ENCODE measurements at places on chromosomes 7 and 10.

- no peak for DNase-seq
These were observed 5.0 kb downstream of the CLRN3 start for GRCh38 chr10:127887541-127888415.

DNA sequence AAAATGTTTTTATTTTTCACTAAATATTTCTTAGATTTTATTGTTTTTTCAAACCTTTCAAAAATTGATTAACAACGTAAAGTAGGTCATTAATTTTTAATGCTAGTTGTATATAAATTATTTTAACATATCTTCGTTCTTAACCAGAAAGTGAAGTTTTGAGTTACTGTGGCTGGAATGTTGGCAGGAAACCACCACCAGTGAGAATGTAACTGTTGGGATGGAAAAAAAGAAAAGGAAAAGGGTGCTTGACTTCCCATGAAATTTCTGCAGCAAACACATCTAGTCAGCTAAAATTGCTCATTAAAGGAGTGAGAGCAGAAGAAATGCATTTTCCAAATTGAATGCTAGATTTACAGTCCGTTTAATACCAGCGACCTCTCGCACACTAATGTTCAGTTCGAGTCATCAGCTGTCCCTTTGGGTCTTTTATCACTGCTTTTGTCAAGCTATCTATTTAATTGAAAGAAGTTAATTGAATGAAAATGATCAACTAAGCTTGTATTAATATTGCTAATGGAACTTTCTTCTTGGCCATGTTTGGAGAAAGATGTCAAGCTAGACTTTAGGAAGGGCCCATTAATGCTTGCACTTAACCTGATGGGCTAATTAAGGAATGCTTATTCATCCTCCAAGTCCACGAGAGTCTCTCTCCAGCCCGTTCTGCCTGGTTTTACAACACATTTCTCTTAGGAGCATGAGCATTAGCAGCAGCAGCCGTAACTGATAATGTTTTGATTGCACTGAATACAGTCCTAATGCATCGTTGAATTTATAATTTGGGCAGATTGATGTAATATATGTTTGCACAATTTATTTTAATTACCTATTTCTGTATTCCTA, 70.1 kb downstream of the UBE3C start:
- DNase-seq = no peak

GRCh38 chr10:132303361-132304115, 4.2 kb downstream of the STK32C start:
- no peak for DNase-seq

DNA sequence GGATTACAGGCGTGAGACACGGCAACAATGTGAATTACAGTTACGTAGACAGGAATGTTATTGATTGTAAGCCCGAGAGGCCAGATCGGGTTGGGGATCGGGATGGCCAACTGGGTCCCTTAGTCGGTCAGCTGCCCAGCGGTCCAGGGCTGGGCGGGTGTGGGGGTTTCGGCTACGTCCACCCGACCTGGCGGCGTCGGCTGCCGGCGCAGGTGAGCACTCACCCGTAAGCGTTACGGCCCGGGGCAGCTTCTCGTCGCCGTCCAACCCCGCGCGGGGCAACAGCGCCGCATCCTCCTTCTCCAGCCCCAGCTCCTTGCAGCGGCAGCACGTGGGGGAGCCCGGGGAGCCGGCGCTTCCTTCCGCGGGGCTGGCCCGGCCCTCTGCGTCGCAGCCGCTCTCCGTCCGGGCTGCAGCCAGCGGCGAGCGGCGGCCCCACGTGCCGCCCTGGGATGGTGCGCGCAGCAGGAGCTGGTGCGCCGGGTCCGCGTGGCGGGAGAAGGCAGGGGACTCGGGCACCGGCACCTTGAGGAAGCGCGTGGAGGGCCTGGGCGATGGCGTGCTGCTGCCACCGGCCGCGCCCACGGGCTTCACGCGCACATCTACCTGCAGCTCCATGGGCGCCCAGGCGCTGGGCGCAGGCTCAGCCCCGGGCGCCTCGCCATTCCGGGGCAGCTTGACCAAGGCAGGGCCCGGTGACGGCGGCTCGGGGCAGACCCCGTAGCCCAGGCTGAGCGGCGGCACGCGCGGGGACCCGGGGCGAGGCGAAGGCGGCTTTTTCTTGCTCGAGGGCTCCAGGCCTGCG, 609 bp downstream of the KLRG2 start:
- DNase-seq = peak; percentile 76

DNA sequence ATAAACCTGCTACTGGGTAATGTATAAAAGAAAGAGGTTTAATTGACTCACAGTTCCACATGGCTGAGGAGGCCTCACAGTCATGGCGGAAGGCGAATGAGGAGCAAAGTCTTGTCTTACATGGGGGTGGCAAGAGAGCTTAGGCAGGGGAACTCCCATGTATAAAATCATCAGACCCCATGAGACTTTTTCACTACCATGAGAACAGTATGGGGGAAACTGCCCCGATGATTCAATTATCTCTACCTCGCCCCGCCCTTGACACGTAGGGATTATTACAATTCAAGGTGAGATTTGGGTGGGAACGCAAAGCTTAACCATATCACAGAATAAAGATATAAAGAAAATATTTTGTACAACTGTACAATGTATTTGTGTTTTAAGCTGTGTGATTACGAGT, 39.4 kb upstream of the PLCE1 start:
- no peak for DNase-seq

DNA sequence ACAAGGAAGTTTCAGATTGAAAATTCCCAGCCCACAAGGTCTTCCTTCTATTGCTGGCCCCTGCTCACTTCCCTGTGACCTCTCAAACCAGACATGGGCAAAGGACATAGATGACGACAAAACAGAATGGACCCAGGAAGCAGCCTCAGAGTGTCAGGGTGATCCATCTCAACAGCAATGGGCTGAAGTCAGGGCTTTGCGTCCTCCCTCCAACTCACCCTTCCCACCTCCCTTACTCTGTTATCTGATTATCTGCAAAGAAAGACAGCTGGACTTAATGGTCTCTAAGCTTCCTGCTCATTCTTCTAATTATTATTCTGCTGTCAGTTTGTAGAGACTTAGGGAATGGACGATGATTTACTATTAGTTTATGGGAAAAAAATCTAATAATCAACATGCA, 115.9 kb downstream of the PIP4K2A start:
- DNase-seq = no peak

DNA sequence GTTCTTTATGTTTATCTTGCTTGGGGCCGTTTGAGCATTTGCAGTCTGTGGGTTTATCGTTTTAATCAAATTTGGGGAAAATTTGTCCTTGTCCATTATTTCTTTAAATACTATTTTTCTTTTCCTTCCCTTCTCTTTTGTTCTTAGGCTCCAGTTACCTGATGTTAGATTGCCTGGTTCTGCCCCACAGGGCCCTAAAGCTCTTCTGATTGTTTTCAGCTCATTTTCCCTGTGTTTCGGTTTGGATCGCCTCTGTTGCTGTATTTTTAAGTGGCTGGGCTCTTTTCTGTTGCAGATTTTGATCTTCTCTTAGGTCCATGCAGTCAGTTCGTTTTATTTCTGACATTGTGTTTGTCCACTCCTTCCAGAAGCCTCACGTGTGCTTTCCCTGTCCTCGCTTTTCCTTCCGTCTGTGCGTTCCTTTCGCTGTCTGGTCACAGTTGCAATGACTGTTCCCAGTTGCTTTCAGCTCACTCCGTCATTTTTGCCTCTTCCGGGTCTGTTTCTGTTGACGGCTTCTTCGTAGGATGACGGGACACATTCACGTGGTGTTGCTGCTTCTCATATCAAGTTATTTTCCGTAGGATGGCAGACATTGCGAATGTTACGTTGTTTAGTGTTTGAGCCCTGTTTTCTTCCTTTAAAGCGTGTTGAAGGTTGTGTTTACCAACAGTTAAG, 111.4 kb downstream of the INPP5A start:
- DNase-seq = no peak

DNA sequence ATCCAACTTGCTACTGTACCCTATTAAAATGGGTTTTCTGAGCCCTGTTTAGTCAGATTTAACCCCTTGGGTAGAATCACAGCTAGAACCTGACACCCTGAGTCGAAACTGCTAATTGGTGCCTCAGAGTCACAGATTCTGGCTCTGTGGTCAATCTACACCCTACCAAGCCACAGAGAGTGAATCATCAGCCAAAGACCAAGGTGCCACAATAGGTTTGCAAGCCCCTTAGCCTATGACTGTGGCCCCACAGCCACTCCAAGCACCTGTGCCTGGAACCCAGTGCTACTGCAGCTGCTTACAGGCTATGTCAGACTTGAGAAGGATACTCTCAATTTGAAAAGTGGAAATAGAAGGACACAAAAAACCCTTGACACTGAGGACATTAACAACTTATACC, 202.8 kb upstream of the KCND2 start:
- DNase-seq = no peak

DNA sequence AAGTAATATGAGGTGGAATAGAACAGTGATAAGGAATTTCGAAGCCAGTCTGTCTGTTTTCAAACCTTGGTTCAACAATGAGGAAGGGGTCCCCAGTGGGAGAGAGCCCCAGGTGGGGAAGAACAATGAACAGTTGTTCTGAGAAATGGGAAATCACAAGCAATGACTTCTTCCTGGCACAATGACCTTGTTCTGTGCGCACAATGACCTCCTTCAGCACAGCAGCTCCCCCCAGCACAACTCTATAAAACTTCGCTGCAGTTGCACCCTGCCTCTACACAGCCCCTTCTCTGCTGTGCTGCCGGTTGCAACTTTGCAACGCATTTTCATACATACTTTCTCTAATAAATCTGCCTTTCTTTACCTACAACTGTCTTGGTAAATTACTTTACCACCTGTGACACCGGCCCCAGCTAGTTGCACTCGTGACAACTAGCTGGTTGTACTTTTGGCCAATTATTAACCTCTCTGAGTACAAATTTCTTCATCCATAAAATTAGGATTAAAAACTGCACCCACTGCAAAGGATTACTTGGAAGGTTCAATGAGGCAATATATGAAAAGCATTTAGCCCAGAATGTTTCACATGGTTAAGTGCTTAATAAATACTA, 40.5 kb downstream of the ASB4 start:
- no peak for DNase-seq

Measured in HEK293T (cell line).